ENCODE measurements at places on chromosomes 11 and 22. TPM values are rescaled to one million over a fixed set of nuclear protein-coding genes. Genes with fewer than 3 reads are reported as not detected.

The TRMT2A gene
- 45.1 TPM for total RNA-seq

The SLC37A4 gene
- total RNA-seq = 14.1 TPM

The P4HA3 gene
- total RNA-seq = 9.9 TPM

The TSPAN32 gene
- not detected for total RNA-seq

The SLC43A1 gene
- 13.6 TPM for total RNA-seq

The SCUBE2 gene
- 0.32 TPM for total RNA-seq

The FLRT1 gene
- not detected for total RNA-seq

The C11orf52 gene
- under 0.01 TPM for total RNA-seq

The PDE3B gene
- 2.6 TPM for total RNA-seq

The CNIH2 gene
- not detected for total RNA-seq

The TMPRSS5 gene
- not detected for total RNA-seq

The NRGN gene
- total RNA-seq = 0.91 TPM

The XKR3 gene
- total RNA-seq = not detected

The CYB5R3 gene
- 33.8 TPM for total RNA-seq

The SLN gene
- total RNA-seq = not detected

The MRGPRE gene
- not detected for total RNA-seq

The HBD gene
- total RNA-seq = not detected

The DBX1 gene
- total RNA-seq = not detected

The PNPLA2 gene
- total RNA-seq = 15.2 TPM

The BIK gene
- total RNA-seq = 1.1 TPM

The IL17REL gene
- total RNA-seq = 0.15 TPM

The DERL3 gene
- total RNA-seq = 0.46 TPM

The SLC22A6 gene
- not detected for total RNA-seq

The ARHGAP32 gene
- 8.1 TPM for total RNA-seq

The NRIP3 gene
- total RNA-seq = 24.0 TPM

The OR2AG2 gene
- under 0.01 TPM for total RNA-seq

The SSH3 gene
- 9.1 TPM for total RNA-seq
